ENCODE measurements at places on chromosomes 5 and 9. TPM values are rescaled to one million over a fixed set of nuclear protein-coding genes. Genes with fewer than 3 reads are reported as not detected.
A peak's percentile ranks its signal among the peaks of the same experiment; 100 is the strongest.

GRCh38 chr9:69535286-69535832 lies 136.8 kb downstream of the APBA1 start:
- DNase-seq = no peak

GRCh38 chr5:88675708-88676636 lies 207.0 kb downstream of the MEF2C start:
- no peak for DNase-seq

DNA sequence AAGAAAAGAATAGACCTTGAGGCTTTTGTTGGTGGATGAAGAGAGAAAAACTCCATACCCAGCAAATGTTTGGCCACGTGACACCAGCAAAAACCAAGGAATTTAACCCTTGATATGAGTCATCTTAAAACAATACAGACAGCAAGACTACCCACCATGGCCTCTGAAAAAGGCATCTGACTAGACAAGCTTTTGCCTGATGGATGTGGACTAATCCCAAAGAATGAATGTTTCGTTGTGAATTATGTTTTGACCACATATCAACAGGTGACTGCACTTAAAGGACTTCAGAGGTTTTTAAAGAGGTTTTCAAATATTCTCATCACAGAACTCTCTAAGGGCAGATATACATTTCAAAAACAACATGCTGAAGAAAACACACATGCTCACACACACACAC lies 33.0 kb upstream of the SLC1A3 start:
- no peak for DNase-seq

GRCh38 chr5:133694181-133694831 lies 82.0 kb upstream of the FSTL4 start:
- DNase-seq = no peak

DNA sequence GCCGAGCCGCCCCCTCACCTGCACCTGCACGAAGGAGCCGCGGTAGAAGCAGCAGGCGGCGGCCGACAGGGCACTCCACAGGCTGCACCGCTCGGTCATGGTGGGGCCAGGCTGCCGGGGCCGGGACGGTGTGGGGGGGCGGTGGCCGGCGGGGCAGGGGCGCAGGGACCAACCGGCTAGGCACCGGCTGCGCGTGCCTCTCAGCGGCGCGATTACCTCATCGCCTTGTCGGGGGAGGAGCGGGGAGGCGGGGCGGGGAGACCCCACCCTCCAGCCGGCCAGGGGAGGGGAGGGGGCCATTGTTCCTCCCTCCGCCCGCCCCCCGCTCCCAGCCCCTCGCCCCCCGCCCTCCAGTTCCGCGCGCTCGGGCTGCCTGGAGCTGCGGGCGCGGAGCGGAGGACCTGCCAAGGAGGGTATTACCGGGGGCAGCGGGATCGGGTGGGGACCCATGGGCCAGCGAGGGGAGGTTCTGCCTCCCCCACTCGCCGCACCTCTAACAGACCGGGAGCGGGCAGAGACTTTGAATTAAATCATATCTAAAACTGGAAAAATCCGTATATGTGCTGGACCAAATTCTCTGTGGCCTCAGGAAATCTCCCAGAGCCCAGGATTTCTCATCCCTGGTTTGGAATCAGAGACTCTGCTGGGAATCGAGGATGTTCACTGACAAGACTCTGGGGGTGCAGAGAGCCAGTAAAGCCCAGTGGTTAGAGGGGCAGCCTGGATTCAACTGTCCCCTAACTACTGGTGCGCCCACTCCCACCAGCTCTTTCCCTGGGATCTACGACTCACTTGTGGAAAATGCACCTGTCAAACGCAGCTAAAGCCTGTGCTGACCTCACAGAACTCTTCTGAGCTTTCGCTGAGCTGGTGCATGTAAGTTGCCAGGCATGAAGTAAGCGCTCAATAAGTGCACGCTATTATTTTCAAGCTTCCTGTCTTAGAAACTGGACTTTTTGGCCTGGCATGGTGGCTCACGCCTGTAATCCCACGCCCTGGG lies 20.3 kb upstream of the TOR2A start:
- peak; percentile 51 for DNase-seq

- no peak for DNase-seq
These were observed 424.1 kb upstream of the ACTBL2 start for GRCh38 chr5:57906671-57907070.

The OSMR gene
- total RNA-seq = 72.8 TPM

DNA sequence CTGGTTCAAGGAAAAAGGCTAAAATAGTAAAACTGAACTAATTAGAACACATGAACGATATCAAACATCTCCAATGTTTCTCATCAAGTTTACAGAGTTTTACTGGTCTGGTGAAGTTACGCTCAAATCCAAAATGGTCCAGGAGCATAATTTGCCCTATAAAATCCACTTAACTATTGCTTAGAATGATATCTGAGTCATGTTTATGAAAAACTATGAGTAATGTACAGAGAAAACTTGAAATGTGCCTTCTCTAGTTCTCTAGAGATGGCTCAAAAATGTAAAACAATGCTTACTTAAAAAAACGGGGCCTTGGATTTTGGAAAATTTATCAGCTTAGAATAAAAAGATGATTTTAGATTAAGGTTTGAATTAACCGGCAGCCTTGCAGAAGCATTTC lies 108.1 kb downstream of the FBXW11 start:
- no peak for DNase-seq

DNA sequence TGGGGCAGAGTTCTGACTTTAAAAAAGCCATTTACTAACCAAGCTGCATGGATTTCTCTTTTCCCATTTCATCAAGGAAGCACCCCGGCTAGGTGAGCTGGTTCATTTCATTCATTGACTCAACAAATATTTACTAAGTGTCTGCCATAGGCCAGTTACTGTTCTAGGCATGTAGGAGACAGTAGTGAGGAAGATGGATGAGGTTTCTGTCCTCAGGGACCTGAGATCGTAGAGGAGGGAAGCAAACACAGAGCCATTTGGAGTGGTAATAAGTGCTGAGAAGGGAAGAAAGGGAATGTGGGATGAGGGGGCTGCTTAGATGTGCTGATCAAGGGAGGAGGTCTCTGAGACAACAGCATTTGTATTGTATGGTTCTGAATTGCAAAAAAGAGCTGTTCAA lies 120.4 kb downstream of the C9orf152 start:
- no peak for DNase-seq

- DNase-seq = no peak
These were observed 36.2 kb downstream of the MCCC2 start for GRCh38 chr5:71623221-71623794.

The ZNF658 gene
- 5.8 TPM for total RNA-seq

The RGS7BP gene
- total RNA-seq = 2.6 TPM

- no peak for DNase-seq
These were observed 16.6 kb upstream of the WHRN start for GRCh38 chr9:114521846-114522245.

The AK3 gene
- total RNA-seq = 62.7 TPM

The FBP2 gene
- total RNA-seq = 0.88 TPM

DNA sequence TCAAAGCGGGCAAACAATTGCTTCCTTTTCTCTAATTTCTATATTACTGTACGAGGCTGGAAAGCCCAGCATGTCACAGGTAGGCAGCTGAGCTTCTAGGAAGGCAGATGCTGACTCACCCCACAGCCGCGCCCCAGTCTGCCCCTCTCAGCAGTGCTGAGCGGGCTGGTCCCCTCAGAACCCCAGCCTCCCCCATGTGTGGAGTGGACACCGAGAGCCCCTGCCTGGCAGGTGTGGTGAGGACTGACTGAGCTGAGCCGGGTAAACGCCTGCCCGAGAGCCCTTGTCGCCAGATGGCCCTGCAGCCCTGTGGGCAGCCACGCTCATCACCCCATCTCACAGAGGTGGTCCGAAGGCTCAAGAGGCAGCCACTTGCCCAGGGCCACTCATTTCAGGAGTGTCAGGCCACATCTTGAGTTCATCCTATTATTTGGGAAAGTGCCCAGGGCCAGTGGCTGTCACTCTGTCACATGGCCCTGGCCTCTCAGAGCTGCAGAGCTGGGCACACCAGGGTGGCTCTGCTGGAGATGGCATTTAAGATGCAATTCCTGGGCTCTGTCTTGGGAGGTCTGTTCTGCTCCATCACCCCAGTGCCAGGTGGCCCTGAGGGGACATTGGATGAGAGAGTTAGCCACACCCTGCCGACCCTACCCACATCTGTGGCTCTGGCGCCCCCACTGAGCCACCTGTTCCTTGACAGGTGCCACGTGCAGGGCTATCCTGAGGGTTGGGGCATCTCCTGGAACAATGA lies 12.4 kb downstream of the CARD19 start:
- peak; percentile 9 for DNase-seq

GRCh38 chr5:157541447-157542118 lies 34.0 kb downstream of the ADAM19 start:
- no peak for DNase-seq

Measured in lung (tissue), 17 donors.